ENCODE measurements at places on chromosomes 7 and 10.

- DNase-seq, result no peak
Measured at GRCh38 chr7:40402661-40403060, 267.9 kb downstream of the SUGCT start.

DNA sequence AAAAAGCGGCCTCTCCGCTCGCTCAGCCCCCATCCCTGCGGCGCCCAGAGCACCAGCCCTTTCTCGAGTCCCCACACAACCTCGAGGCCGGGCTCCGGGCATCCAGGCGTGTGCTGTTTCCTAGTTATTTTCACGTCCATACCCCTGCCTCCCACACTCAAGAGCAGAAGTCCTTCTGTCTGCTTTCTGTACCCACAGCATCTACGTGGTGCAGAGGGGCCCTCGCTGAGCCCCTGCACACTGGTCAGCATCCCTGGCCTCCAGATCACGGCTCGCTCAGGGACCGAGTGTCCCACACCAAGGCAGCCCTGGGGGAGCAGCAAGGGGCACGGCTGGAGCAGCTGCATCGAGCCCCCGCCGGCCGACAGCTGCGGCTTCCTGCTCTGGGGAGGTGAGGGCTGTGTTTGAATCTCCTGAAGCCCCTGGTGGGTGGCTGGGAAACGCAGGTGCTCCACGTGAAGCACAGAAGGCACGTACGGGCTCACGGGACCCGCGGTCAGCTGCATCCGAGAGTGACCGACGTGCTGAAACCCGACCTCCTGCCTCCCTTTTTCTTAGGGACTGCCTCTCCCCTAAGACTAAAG lies 333.1 kb downstream of the DNAJB6 start:
- DNase-seq, result peak; percentile 18

DNA sequence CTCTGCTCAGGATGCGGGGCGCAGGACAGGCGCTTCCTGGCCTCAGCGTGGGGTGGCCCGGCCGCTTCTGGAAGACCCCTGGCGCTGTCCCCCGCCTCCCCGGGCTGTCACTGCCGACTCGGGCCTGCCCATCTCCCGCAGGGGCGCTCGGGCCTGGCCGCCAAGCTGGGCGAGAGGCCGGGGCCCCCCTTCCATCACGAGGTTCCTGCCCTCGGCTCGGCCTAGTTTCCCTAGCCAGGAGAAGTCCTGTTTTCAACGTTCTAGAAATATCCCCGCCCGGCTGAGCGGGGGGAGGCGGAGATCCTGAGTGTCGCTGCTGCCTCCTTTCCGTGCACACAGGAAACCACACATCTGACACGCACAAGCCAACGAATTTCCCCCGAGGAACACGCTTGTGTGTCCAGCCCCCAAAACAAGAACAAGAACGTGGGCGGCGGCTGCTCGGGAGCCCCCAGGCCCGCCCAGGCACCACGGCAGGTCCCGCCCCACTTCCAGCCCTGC lies 33.7 kb downstream of the AP5Z1 start:
- no peak for DNase-seq

DNA sequence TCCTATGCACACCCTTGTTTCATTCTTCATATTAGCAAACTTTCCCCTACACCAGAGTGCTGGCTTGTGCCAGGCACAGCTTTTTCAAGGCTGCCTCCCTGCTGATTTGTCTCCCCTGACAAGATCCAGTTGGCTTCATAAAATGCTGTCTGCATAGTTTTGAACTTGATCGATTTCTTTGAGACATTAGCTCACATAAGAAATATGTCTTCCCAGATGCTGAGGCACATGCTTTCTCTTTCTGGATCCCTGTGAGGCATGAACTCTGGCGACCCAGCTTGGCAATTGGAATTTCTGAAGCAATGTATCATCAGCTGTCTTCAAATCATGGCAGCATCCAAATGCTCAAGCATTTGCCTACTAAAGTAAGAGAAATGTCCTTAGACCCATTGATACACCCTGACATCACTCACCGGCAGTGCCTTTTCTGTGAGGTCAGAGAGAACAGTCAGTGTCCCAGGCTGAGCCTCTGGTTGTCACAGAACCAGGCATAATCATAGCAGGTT lies 616.4 kb upstream of the GHITM start:
- DNase-seq, result no peak

- no peak for DNase-seq
Measured at GRCh38 chr7:100949227-100949932, at the start of gene MUC3A. MUC3A (plus strand) TSS chr7:100949534; CDS start chr7:100949625, 91 bp downstream.

GRCh38 chr7:93156884-93157283 lies 8.7 kb upstream of the SAMD9L start:
- no peak for DNase-seq

DNA sequence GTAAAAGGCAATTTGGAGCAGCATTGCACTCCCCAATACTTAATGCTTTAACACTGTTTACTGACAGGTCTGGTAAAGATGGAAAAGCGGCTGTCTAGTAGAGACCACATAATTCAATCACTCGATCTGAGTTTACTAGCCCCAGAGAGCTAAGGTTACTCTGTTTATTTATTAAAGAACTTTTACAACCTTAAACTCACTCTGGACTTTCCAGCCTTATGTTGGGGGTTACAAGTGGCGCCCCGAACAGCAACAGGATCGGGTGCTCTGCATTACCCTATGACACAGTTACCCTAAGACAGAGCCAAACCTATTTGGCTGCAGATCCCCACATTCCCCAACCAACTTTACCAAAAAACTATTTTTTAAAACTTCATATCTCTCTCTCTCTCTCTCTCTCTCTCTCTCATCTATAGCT lies 43.9 kb downstream of the MRPS24 start:
- no peak for DNase-seq

GRCh38 chr7:155861480-155861868 lies 49.2 kb upstream of the SHH start:
- DNase-seq, result no peak

GRCh38 chr10:1241973-1242935 lies 186.1 kb downstream of the WDR37 start:
- DNase-seq, result no peak

DNA sequence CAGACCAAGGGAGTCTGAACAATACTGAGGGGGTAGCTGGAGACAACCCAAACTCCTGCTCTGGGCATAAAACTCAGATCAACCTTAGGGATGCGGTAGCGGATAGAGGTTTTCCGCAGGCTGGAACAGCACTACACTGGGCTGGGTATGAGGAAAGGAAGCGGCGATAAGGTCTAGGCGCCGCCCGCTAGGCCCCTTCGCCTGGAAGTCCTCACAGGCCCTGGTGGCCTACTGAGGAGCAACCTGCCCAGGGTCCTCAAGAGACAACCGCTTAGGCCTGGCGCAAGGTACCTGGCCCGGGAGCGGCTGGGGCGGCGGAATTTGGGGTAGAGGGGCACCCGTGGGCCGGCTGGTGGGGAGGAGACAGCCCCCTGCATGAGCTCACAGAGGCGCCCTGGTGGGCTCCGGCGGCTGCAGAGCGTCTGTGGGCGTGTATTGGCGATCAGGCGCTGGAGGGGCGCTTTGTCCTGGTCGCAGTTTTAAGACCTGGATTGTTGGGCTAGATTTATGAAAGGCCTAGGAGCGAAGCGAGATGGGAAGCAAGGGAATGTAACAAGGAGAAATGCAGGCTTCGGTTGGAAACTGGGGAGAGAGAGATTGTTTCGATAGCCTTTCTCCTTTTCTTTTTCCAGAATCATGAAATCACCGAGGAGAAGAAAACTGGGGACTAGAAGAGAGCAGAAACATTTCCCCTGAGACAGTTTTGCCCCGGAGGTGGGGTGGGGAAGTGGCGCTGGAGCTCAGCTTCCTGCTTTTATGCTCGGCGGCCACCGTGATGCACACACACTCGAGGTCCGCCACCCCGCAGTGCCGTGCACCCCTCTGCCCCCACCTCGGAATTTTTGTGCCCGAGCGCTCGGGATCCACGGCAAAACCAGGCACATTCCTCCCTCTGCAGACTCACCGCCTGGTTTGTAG lies 2.4 kb upstream of the NKX2-3 start:
- DNase-seq, result no peak

DNA sequence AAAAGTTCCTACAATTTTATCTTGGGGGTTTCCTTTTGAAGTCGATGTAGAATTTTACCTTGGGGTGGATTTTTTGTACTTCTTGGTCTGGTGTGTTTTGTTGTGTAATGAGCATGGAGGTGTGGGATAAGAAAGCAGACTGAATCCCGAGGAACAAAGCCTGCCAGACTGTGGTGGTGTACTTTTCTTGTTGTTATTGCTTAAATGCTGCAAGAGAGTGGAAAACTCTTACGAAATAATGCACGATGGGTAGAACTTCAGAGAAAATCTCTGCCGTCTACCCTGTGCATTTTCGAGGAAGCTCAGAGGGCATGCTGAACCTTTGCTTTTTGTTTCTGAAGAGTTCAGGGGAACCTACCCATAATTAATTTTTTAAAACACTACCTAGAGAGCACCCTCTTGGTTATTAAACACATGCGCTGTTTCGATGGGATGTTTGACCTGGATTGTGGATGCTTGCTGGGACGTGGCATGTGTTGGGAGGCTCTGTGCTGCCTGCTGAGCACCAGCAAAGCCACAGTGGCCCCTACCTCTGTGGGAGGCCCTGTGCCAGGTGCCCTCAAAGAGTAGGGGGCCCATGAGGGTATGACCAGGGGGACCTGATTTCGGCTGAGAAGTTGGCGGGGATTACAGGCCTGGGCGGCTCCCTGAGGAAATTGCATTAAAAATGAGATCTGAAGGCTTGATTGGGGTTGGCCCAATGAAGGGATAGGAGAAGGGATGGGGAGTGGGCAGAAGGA lies 94.1 kb downstream of the TCF7L2 start:
- no peak for DNase-seq

GRCh38 chr7:20038676-20039075 lies 178.5 kb downstream of the MACC1 start:
- DNase-seq, result no peak

- DNase-seq, result peak; percentile 18
Measured at GRCh38 chr10:77837925-77838595, 88.5 kb downstream of the DLG5 start.

- no peak for DNase-seq
Measured at GRCh38 chr7:99372275-99373090, 2.0 kb upstream of the ARPC1B start.

- DNase-seq, result no peak
Measured at GRCh38 chr10:90276894-90277475, 575.6 kb downstream of the KIF20B start.

DNA sequence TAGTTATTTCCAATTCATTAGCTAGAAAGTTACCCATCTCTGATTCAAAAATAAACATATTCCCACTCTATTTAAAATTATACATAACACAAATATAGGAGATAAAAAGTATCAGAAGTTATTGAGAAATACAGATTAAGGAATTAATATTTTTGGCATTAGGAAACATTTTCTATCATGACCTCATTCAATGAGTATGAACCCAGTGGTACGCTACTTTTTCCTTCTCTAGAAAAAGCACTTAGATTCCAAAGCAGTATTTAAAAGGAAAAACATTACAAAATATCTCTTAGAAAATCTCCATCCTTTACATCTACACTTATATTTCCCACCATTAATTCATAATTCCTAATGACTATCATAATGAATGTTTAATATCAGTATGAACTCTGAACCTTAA lies 240.6 kb upstream of the GNAI1 start:
- DNase-seq, result no peak

DNA sequence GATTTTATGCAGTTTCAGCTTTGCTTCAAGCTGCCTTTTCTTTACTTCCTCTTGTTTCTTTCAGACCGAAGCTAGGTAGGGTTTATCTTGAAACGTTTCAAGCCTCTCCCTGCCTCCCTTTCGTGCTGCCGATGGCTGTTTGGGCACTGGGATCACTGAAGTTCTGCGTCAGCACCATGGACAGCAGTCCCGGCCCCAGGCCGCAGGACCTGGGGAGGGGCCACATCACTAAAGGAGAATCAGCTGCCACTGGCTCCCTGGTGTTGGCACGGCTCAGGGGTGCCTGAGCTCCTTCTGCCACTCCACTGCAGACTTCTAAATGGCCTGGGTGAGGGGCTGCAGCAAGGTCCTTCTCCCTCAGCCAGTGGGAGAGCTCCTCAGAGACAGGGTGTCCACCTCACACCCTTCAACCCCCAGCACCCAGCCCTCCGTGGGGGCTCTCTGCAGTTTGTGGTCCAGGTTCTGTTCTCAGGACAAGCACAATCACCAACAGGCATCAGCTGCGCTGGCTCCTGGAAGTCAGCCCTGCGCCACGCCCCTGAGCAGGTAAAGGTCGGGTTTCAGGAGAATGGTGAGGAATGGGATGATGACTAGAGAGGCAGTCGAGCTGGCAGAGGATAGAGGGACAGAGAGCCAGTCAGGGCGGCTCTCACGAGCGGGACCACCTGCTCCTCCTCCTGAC lies 387.2 kb downstream of the TCERG1L start:
- peak; percentile 66 for DNase-seq

DNA sequence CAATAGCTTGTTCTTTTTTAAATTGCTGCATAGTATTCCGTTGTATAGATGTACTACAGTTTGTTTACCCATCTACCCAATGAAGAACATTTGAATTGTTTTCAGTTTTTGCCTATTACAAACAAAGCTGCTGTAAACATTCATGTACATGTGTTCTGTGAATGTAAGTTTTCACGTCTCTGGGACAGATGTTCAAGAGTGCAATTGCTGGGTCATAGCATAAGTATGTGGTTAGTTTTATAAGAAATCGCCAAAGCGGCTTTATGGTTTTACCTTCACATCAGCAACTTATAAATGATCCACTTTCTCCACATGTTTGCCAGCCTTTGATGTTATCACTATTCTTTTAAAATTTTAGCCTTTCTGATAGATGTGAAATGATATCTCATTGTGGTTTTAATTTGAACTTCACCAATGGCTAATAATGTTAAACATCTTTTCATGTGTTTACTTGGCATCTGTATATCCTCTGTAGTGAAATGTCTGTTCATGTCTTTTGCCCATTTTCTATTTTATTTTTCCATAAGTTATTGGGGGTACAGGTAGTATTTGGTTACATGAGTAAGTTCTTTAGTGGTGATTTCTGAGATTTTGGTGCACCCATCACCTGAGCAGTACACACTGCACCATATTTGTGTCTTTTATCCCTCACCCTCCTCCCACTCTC lies 73.5 kb downstream of the TBXAS1 start:
- no peak for DNase-seq

GRCh38 chr10:43707770-43708169 lies 59.1 kb upstream of the ZNF32 start:
- no peak for DNase-seq

DNA sequence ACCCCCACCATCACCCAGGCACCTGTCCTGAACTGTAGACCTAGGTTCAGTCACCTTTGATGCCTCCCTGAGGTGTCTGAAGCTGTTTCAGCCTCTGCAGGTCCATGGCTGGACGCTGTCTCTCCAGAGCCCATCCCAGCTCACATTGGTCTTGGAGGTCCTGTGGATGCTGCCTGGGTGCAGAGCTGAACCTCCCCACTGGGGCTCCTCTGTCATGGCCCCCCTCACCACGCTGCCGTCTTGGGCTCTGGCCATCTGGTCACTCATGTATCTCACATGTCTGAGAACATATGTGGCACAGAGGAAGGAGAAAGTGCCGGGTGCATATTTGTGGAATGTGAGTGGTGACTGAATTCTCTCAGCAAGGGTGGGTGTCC lies 108.9 kb downstream of the NKX6-2 start:
- DNase-seq, result no peak

- no peak for DNase-seq
Measured at GRCh38 chr10:78717200-78717599, 351.6 kb upstream of the ZMIZ1 start.

DNA sequence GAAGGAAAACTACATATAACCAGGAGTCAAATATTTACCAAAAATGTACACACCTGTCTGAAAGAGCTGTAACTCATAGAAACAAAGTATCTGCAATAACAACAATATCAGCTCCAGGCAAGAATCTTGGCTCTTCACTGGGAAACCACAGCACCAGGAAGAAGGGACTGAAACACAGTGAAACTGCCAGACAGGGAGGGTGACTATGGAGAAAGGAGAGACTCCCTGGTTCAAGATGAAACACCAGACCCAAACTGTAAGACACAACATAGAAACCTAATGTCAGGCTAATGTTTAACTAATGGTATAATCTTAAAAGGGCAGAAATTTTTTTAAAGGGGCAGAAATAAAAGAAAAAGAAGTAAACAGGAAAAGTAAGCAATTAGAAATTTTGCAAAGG lies 11.5 kb upstream of the TAS2R39 start:
- no peak for DNase-seq
